ENCODE measurements at places on chromosomes 5 and 9.

- no peak for DNase-seq
These were observed 540.5 kb downstream of the KCTD16 start for GRCh38 chr5:144711172-144711571.

DNA sequence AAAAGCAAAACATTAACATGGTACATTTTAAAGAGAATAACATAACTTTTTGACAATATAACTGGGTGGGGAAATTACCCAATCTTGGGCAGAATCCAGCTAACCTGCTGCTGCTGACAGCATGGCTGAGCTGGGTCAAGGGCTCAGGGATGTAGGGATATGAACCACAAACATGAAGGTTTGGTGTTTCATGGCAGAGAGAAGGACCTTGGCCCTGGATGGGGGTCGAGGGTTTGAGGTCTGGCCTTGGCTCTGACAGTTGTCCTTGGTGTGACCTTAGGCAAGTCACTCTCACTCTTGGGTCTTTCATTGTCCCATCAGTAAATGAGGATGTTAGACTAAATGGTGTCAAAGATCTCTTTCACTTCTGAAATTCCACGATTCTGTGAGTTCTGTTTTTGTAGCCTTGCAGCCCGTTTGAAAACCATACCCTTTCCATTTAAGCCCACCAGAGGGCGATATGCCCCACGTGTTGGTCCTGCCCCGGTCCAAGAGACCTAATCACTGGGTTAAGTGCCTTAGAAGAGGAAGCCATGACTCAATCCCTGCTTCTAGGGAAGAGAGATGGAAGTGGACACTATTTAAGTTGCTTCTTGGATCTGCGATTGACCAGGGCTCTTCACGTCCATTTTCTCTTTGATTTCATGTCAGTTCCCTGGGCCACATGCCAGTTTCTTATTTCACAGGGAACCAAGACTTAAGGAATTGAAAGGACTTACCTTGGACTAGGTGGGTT, 56.8 kb upstream of the TEX48 start:
- DNase-seq, result no peak

- no peak for DNase-seq
These were observed 14.9 kb downstream of the ZNF474 start for GRCh38 chr5:122144236-122144635.

DNA sequence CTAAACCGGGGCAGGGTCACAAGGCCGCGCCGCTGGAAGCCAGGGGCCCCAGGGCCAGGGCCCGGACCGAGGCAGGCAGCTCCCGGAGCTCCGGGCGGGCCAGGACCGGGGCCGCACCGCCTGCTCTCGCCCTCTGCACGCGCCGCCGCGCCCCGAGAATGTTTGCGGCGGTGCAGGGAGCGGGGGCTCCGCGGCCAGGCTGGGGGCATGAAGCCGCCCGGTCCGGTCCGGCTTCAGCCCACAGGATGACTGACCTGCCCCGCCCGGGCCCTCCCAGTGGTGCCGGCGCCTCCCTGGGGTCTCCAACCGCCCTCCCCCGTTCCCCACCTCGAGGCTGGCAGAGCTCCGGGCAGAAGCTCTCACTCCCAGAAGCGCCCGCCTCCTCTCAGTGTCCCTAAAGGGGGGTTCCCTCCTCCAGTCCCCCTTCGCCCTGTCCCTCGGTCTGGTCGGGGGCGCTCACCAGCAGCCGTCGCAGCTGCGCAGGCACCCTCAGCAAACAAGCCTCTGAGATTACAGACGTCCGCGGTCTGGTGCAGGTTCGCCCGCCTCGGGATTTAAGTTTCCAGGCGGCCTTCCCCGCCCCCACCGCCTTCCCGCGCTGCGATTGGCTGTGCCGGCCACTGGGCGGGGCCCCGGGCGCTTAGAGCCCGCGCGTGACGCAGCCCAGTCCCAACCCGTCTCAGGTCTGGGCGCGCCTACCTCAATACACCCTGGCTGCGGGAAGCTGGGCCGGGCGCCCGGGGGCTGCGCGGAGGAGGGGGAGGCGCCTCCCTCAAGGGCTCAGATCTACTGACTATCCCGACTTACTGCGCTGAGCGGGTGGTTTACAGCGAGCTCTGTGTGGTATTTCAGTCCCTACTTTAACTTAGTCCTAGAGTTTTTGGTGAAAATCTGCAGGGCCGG, at the start of gene CTSV:
CTSV (minus strand) TSS at position 532 of the 903 bp plus-strand sequence. CDS start 1,099 bp downstream, outside the sequence.
- DNase-seq, result no peak

DNA sequence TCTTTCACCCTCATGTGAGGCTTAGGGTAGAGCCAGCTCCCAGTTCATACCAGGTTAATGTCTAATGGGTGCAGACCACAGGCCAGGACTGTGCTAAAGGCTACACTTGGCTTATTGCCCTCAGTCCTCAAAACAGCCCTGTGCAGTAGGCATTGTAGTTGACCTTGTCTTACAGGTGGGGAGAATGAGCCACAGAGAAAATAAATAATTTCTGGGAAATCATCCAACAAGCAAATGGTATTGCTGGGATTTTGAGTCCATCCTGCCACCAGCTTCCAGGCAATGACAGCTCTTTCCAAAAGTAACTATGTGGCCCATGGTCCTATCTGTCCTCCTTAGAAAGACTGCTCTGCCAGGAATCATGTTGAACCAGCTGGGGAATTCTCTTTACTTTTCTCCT, 450.0 kb downstream of the GADD45G start:
- no peak for DNase-seq

GRCh38 chr5:143159031-143159430, 244.5 kb downstream of the NR3C1 start:
- DNase-seq, result no peak

DNA sequence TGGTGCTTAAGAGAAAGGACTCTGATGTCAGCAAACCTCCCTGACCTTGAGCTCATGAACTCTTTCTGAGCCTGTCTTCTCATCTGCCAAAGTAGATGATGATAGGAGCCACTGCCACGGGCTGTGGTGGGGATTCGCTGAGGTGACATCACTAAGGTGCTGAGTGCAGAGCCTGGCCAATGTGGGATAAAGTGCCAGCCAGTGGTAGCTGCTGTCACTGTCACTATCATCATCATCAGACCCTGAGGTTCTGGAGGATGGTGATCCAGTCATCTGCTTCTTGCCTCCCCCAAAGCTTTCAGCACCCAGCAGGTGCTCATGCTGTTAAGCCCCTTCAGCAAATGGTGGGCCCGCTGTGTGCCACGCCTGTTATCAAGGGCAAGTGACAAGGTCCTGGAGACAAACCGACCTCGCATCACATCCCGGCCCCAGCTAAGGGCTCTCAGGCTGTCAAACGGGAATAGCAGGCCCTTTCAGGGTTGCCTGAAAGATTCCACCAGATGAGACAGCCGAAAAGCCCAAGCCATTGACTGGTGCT, 6.4 kb downstream of the FPGS start:
- no peak for DNase-seq

DNA sequence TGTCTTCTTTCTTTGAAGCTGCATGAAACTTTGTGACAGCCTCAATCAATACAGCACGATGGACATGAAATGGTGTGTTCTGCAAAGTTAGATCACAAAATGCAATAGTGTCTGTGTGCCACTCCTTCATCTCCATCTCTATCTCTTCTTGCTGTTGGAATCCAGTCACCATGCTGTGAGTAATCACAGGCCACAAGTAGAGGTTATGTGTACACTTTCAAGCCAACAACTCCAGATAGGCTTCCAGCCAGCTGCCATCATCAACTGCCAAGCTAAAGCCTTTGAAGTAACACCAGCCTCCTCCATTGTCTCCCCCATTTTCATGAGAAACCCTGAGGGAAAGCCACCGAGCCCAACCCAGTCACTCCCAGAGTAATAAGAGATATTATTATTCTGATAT, 360.6 kb downstream of the PTPRD start:
- no peak for DNase-seq

DNA sequence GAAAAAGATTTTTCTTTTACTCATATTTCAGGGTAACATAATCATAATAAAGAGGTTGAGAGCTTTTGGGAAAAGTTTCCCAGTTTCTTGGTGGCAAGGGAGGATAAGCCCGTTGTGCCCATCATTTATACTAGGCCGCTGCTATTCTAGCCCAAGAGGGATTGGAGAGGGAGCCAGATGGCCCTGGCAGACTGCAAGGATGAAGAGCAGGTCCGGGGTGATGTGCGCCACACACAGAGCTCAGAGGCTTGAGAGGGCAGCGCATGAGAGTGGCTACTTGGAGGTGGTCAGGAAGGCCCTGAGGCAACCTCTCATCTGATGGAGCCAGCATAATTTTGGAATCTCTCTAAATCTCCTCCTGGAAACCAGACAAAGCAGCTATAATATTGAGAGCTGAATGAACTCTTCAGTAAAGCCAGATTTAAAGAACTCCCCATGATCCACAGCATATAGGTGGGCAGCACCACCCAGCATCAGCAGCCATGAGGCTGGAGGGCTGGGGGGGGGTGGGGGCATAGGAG, 110.1 kb downstream of the MED27 start:
- no peak for DNase-seq

DNA sequence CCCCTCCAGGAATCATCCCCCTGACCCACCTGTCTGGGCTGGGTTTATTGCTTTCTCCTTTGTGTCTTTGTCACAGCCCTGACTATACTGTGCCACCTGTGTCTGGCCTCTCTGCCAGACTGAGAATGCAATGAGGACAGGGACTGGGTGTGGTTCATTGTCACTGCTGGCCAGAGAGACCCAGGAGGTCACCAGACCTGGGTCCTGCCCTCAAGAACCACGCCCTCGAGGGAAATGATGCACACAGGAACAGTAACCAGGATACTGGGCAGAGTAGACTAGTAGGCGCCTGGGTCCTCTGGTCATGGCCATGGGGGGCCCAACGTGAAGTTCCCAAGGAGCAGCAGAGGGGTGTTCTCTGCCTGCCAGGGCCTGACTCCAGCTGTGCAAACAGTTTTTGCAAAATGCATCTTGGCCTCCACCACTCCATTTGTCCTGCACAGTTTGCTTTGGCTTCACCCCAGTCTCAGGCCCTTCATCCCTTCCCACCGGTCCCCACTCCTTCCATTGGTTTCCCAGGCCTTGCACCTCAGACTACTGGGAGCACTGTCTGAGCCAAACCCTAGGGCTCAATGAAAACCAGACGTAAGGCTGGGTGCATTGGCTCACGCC, 17.8 kb downstream of the RGS3 start:
- DNase-seq, result no peak

GRCh38 chr9:126217250-126217653, 109.4 kb upstream of the MVB12B start:
- DNase-seq, result no peak

- DNase-seq, result no peak
These were observed 72.0 kb upstream of the PAPPA start for GRCh38 chr9:116081435-116082115.

DNA sequence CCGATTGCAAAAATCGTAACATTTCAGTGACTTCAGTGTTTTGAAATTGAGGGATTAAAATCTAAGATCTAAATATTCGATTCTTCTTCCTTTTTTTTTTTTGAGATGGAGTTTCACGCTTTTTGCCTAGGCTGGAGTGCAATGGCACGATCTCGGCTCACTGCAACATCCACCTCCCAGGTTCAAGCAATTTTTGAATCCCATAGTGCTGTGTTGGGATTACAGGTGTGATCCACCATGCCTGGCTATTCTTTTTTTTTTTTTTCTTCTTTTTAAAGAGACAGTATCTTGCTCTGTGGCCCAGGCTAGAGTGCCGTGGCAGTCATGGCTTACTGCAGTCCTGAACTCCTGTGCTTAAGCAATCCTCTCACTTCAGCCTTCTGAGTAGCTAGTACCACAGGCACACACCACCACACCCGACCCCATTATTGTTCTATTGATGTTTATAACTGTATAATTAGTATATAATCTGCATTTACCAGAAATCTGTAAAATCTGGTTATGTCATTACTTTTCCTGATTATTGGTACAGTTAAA, 42.7 kb downstream of the NSD1 start:
- no peak for DNase-seq

GRCh38 chr9:37324261-37324683, 98.2 kb upstream of the GRHPR start:
- DNase-seq, result no peak
